NCI-H2227 treated with DMSO at 0.1 percent for 48 hours (cell line): ENCODE measurements at places on chromosomes 16 and 17.

DNA sequence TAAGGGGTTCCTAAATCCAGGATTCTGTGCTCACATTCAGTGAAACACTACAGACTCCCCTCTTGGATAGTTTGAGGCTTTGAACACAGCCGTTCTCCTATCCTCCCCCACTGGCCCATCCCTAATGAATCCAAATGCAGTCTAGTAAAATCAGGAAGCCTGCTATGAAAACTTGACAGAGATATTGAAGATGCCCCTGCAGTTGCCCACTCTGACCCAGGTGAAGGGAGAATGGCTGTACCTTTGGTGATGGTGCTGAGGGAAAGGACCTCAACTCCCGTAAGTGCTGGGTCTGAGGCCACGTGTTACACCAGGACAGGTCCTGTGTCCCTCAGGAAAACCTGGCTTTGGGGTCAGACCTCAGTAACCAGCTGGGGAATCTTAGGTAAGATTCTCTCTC is 54.4 kb downstream of the SF3B3 start:
- no peak for DNase-seq

- DNase-seq: no peak
Observed at GRCh38 chr16:85541181-85541580, 71.9 kb upstream of the GSE1 start.

- no peak for DNase-seq
Observed at GRCh38 chr17:3940965-3941698, 23.1 kb downstream of the ATP2A3 start.

DNA sequence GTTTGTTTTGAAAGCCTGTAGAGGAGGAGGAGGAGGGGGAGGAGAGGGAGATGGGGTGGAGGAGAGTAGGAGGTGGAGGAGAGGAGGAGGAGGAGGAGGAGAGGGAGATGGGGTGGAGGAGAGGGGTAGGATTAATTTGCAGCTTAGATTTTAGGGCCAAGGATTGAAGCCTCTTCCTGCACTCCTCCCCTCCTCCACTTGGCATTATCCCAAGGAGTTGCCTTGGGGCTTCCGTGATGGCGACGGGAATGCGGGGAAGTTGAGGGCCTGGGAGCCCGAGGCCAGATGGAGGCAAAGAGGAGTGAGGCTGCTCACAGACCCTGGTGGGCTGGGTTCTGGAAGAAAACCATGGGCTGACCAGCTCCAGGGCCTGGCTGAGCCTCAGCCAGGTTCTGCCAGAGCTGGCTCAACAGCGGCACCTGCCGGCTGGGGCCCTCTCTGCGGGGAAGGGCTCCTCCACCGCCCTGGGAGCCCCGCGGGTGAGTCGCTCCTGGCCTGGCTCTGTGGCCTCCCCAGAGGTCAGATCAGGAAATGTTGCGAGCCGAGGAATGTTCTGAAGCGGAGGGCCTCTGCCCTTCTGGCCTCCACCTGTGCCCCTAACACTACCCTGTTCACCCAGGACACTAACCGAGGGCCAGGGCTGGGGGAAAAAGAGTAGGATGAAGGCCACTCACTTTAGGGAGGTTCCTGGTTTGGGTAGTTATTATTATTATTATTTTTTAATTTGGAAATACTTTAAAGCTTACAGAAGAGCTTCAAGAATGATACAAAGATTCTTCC is 23.9 kb upstream of the FMNL1 start:
- DNase-seq: peak; percentile 64

- no peak for DNase-seq
Observed at GRCh38 chr17:57152967-57153528, 68.0 kb downstream of the AKAP1 start.

- no peak for DNase-seq
Observed at GRCh38 chr17:18975597-18975996, 23.6 kb downstream of the SLC5A10 start.

- DNase-seq: no peak
Observed at GRCh38 chr16:77207030-77207429, 7.8 kb downstream of the SYCE1L start.

DNA sequence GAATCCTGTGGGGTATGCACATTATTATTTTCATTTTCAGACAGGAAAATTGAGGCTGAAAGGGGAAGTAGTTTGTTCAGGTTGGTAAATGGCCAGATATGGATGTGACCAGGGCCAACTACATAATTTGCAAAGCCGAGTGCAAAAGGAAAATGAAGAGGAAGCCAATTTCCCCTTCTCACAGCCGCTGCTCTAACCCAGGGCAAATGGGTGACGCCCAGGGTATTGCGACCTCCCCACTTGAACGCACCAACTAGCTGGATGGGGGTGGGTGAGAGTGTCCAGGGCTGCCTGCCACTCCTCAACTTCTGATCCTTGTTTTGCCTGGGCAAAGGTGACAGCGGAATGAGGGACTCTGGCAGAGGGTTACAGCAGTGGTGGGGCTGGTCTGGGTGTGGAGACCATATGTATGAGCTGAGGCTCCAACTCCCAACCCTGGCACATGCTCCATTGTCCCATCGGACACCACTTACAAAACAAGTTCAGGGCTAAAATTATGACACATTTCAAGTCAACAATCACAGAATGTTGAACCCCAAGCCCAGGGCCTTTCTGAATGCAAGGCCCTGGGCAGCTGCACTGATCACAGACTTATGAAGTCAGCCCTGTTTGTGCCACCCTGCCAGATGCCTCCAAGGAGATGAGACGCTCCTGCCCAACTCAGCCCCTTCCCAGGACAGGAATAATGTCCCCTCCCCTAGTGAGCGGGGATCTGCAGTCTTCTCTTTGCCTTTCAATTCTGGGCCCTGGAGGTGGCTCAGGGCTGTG is 1.7 kb downstream of the ANKRD40CL start:
- no peak for DNase-seq

GRCh38 chr17:63578769-63579111 is 22.0 kb upstream of the TACO1 start:
- DNase-seq: no peak

DNA sequence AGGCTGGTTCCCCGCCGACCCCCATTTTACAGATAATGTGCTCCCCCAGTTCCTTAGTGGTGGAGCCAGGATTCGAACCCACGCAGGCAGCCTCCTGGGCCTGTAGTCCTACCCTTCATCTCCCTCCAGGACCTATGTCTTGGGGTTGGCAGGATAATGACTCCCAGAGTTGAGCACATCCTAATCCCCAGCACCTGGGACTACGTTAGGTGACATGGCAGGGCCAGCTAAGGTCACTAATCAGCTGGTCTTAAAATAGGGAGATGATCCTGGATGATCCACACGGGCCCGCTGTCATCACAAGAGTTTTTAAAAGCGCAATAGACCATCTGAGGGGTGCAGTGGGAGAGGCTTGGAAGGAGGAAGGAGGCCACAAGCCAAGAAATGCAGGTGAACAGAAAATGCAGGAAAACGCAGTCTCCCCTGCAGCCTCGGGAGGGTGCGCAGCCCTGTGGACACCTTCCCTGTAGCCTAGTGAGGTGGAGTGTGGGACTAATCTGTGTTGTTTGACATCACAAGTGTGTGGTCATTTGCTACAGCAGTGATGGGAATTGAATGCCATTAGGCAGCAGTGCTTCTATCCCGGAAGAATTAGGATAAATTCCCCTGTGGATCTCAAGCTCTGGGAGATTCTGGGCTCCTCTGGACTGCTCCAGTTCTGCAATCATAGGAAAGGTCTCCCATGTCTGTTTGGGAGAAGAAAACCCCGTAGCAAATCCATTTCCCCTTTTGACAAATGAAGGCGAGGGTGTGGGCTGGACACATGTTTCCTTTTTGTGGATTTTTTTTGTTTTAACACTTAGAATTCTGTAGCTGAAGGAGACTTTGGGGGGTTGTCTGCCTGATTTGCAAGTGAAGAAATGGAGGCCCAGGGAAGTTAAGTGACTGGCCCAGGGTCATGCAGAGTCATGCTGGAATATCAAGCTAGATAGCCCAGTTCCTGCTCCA is 297.7 kb downstream of the SEC14L1 start:
- DNase-seq: no peak

DNA sequence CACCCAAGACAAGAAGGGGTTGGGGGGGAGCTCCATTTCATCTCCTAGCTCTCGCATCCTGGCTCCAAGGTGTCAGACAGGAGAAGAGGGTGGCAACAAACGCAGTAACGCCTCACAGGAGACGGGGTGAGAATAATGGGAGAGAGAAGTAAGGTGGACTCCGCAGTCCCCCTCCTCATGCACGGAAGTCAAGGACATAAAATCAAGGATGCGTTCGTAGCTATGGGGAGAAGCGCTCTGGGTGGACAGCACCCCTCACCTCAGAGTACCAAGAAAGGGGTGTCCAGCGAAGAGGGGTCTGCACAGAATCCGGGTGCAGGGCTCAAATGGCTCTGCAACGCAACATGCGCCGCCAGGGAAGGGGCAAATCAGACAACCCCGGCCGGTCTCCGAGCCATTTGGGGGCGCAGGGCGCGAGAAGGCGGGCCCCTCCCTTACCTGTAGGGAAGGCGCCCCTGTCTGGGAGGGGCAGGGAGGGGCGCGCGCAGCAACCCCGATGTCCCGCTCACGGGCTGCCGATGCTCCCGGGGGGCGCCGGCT is 555 bp downstream of the HDAC5 start:
- no peak for DNase-seq

- no peak for DNase-seq
Observed at GRCh38 chr16:30715750-30716445, 16.9 kb downstream of the SRCAP start.

DNA sequence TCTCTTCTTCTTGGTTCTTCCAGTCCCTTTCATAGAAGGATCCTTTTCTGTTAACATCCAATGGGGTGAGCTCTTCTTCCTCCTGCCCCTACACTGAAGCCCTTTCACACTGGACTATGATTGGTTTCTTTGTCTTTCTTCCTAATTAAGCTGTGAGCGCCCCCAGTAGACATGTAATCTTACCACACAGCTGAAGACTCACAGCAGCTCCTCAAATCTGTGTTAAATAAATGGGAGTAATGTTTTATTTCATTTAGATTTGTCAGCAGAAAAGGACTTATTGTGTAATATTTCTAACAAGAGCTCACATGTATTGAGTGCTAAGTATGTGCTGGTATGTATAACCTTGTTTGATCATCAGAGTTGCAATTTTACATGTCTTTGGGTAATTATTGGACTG is 55.7 kb downstream of the TOX3 start:
- DNase-seq: no peak

- DNase-seq: no peak
Observed at GRCh38 chr16:10878644-10879501, 1.9 kb downstream of the CIITA start.

DNA sequence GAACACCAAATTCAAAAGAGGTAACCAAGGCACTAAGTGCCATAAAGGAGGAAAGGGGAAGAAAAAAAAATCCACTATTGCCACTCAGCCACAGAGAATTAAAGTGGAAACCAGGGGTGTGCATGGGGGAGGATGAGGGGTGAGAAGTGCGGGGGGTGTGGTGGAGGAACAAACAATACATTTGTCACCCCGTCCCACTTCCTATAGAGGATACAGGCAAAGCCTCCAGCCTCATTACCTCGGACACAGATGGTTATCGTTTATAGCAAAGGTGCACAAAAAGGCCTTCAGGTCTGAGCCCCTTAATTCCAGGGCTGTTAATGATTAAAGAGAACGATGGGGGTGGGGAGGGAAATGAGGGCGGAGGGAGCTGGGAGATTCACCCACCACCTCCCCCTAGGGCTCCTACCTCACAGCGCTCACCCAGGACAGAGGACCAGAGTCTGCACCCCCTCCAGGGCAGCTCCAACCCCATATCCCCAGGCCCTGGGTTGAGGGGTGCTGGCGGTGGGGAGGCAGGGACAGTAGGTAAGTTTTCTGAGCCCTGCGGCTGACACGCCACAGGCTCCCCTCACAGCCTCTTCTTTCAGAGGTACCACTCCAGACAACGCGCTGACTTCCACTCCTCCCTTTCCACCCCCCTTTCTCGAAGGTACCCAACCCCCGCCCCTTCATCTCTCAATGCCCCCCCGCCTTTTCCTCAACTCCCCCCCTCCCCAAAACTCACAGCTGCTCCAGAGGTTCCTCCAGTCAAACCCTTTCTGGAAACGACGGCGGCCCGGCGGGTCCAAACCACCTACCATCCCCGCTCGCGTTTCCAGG is 470 bp downstream of the DCUN1D3 start:
- no peak for DNase-seq

GRCh38 chr16:3541527-3542155 is 35.6 kb downstream of the NLRC3 start:
- no peak for DNase-seq

DNA sequence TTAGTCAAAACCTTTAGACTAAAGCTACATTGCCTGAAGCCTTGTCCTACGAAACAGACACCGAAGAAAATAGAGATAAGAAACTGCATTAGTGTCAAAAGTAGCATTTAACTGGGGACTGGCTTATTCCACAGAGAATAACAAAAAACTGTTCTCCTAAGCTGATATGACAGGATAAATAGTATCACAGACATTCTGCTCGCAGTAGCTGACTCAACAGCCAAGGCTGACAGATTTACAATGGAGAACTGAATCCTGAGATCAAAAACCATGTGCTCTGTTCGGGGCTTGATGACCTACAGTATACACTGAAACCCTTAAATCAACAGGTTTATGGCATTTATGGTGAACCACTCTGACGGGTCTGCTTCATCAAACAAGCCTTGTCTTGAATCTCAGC is 25.5 kb downstream of the ADAMTS18 start:
- DNase-seq: no peak

GRCh38 chr16:15970202-15970601 is 20.8 kb downstream of the ABCC1 start:
- DNase-seq: no peak

DNA sequence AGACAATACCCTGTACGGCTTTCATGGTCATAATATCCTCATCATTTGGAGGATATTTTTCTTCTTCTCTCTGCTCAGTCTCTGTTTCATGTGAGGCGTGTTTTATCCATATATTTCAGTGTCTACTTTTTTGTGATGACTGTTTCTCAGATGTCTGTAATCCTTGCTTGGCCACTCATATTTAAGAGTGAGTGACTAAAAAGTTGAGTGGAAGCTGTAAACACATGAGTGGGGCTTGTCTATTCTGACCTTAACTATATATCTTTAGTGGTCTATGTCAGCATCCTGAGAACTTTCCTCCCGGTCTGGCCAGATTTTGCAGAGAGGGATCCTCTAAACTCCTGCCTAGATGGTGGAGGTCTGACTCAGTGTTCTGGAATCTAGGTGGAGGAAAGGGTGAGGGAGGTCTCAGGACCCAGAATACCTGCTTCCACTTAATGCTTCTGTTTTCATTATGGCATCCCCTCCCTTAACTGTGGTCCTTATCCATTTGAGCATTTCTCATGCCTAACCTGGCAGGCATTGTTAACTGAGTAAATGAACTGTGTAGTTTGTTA is 6.0 kb downstream of the DDX19B start:
- DNase-seq: no peak

- DNase-seq: no peak
Observed at GRCh38 chr16:14301169-14302030, 230.3 kb downstream of the MRTFB start.

DNA sequence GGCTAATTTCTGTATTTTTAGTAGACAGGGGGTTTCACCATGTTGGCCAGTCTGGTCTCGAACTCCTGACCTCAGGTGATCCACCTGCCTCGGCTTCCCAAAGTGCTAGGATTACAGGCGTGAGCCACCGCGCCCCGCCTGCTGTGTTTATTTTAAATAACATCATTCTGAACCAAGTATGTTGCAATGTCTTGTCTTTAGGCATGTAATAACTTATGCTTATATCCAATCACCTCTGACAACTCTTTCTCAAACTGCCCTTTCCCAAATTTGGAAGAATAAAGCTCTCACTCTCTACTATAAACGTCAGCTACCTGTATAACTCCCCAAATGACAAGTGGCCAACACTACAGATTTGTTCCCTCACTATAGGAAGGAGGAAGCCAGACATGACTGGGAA is 103.1 kb upstream of the FA2H start:
- DNase-seq: no peak

GRCh38 chr16:12392585-12393091 is 411.0 kb downstream of the CPPED1 start:
- no peak for DNase-seq

- DNase-seq: peak; percentile 29
Observed at GRCh38 chr17:32783602-32784001, 93.3 kb downstream of the MYO1D start.
